ENCODE measurements at places on chromosomes 1 and 21.

DNA sequence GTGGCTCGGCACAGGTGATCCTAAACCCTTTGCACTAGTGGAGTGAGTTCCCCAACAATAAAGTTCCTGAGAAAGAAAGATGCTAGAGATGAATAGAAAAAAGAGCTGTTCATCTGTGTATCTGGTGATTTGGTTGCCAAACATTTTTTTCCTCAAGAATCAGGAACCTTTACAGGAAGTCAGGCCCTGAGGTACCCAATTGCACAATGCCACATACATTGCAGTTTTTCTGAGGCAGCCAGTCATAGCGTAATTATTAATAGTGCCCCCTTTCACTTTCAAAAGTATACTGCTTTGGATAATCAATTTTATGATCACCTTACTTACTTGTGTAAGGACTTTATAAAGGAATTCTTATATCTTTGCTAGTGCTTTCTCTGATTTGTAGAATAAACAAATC is 346.3 kb upstream of the POU3F1 start:
- DNase-seq = peak; percentile 41

GRCh38 chr1:55057270-55057955 is 18.1 kb downstream of the PCSK9 start:
- DNase-seq = no peak

DNA sequence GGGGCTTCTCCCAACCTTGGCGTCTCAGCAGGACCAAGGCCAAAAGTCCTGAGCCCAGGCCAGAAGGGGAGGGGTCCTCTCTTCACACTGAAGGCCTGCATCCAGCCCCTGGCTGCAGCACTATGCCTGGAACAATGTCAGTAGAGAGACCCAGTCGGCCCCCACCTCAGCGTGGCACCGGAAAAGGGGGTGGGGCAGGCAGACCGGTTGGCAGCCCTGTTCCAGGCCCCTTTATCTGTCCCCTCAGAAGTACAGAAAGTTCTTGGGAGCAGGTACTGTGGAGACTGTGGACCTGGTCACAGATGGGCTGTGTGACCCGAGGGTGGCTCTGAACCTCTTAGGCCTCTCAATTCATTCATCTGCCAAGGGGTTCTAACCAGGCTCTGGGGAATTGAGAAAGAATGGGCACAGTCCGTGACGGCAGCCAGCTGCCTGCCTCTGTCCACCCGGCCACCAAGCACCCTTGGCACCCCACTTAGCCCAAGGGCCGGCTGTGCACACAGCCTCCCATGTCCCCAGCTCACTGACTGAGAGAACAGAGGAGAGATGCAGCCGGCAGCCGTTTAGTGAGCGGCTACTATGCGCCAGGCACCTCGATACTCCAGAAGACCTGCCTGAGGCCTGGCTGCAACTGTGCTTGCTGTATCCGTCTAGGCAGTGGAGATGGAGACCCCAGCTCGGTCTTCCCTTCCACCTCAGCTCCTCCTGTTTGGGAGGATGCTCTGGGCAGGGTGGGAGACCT is 23.9 kb downstream of the RUNX3 start:
- no peak for DNase-seq

GRCh38 chr1:54460351-54460750 is 54.2 kb upstream of the SSBP3 start:
- no peak for DNase-seq

DNA sequence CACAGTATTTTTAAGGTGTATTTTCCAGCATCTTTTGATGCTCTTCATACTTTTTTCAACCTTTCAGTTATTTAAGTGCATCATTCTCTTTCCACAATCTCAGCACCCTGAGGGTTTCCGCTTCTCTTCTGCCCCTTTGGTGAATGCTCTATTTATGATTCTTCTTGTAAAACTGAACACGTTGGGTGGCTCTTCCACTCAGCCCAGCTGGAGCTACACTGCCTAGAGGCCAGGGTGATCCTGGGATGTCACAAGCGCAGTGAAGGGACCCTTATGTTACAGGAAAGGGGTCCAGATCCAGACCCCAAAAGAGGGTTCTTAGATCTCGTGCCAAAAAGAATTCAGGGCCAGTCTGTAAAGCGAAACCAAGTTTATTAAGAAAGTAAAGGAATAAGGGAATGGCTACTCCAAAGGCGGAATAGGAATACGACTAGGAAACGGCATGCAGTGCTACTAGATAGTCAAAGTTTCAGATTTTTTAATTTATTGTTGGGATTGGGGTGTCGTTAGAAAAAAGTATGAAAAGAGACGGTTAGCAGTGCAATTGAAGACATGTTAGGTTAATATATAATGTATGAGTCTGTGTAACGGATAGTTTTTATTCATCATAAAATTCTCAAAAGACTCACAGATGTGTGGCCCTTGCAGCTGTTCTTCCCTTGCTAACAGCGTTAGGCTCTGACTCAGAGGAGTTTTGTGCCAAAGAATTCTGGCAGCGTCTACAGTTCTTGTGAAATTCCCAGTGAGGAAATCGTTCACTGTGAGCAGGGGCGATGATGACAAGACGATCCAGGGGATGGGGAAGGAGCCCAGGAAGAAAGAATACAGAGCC is 14.4 kb upstream of the ERVH48-1 start:
- DNase-seq = peak; percentile 90

- no peak for DNase-seq
Measured at GRCh38 chr1:11688506-11688905, 3.0 kb upstream of the DRAXIN start.

DNA sequence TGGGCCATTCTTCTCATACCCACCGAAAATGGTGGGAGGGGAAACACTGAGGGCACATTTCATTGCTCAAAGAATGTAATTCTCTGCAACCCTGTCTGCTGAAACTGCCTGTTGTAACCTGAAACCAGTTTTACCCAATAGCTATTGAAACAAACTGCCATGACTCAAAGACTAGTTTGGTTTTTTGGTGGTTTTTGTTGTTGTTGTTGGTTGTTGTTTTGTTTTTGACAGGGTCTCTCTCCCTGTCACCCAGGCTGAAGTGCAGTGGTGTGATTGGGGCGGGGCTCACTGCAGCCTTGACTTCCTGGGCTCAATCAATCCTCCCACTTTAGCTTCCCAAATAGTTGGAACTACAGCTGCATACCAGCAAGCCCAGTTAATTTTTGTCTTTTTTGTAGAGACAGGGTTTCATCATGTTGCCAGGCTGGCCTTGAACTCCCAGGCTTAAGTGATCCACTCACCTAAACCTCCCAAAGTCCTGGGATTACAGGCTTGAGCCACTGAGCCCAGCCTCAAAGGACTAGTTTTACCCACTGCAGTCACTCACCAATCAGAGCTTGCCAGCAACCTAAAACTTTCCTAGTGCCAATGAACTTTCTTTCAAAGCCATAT is 2.1 kb upstream of the IPP start:
- peak; percentile 23 for DNase-seq

GRCh38 chr1:182087719-182088350 is 26.3 kb upstream of the ZNF648 start:
- DNase-seq = no peak

GRCh38 chr1:154178013-154178412 is 13.9 kb downstream of the TPM3 start:
- peak; percentile 52 for DNase-seq

DNA sequence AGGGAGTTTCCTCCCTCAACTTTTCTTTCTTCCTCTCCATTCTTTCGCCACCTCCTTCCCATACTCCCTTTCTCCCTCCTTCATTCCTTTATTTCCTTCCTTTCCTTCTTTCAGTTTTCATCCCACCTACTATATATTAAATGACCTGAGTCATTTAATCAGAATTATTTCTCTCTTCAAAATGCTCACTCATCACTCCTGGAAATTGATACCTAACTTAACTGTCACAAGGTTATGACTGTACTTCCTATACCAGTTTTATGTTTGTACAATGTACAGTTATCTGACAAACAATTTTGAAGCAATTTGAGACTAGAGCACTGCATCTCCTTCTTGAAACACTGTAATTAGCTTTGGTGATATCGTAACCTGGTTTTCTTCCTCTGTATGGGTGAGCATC is 41.4 kb downstream of the NEXN start:
- DNase-seq = no peak

DNA sequence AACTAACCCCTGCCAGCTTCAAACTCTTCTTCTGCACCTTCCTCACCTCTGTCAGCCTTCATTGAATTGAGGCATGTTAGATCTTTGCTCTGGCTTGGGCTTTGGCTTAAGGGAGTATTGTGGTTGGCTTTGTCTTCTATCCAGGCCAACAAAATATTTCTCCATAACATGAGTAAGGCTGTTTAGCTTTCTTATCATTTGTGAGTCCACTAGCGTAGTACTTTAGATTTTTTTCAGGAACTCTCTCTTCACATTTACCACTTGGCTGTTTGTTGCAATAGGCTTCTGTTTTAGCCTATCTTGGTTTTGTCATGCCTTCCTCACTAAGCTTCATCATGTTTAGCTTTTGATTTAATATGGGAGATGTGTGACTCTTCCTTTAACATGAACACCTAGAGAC is 417.5 kb downstream of the NCAM2 start:
- DNase-seq = no peak

DNA sequence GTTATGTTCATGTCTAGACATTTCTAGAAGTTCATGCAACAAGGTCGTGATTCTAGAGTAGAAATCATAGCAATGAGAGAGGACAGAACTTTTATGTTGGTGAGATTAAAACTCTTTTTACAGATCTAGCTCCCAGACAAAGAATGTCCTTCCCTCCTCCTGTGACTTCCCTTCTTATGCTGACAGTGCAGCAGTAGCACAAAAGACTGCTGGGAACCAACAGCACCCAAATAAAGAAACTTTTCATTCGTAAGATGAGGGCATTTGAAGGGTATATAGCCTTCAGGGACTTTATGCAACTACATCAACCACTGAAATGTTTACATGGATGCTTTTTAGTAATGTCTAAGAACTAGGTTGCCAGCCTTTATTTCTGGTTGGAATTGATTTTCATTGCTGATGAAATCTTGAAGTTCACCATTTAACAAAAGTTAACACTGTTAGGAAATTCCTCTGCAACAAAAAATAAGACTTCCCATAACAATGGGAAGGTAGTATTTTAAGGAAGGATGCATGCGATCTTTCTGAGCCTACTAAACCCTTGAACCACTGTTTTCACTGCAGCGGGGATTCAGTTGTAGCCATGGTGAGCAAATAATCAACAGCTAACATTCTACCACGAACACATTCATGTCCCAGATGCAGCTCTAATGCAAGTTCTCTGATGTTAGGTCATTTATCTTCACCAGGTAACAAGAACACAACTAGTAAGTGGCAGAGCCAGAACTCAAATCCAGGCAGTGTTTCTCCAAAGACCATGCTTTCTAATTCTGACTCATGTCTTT is 672.8 kb downstream of the PTPRC start:
- DNase-seq = no peak

DNA sequence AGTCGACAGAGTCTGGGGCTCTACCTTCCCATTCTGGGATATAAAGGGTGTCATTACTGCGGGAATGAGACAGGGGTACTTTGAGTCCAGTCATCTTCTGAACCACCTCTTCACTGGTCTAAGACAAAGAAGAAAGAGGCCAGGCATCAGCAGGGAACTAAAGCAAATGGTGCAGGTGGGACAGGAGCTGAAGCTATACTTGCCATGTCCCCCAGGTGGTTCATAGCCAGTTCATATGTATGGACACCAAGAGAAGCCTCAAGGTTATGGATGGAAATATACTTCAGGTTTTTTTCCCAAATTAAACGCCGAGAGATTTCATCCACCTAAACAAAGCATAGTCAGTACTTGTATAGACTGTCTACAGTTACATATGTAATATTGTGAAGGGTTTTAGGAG is 2.2 kb downstream of the CTSK start:
- no peak for DNase-seq

GRCh38 chr1:239719642-239720258 is 333.4 kb downstream of the CHRM3 start:
- DNase-seq = peak; percentile 14

DNA sequence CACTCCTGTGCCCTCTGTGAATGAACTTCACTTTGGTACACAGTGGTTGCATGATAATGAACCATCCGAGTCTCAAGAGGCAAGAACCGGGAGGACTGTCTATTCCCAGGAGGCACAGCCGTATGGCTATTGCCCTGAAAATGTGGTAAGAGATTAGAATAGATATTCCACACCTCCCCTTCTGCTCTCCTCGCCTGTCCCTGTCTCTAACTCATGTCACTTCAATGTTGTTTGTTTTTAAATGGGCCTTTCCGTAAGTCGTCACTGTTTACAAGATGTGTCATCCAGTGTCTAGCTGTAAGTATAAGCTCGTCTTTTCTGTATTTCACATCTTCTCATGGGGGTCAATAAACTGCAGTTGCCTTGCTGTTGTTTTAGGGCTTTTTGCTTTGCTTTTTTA is 122.2 kb downstream of the PATJ start:
- DNase-seq = no peak

DNA sequence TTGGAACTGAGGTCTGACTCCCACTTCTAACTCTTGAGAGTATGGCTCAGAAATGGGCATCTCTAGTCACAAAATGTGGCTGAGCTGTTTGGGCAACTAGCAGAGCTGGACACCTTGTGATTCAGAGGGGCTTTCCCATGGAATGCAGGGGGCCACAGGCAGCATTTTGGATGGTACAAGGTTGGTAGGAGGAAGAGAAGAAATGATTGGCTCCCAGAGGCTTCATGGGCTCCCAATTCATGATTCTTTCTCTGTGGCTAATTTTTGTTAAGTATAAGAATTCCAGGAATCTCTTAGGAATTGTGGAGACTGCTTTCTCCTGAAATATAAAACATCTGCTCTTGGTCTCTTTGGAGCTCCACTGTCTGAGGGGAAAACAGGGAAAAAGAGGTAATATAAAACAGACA is 49.7 kb downstream of the PBX1 start:
- DNase-seq = no peak

- no peak for DNase-seq
Measured at GRCh38 chr1:202367271-202367670, 18.8 kb downstream of the PPP1R12B start.

DNA sequence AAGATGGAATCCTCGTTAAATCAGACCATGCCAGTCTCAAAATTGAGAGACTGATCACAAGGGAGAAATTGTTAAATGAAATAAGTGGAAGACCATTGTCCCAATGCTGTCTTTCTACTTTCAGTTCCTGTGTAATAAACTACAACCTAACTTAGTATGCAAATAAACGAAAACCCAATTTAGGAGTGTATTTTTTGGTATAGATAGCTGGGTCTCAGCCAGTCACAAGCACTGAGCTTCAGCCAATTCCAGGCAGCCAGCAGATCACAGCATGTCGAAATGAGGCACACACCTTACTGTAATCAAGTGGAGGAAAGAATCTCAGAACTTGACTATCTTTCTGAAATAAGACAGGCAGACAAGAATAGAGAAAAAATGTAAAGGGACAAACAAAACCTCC is 33.0 kb upstream of the VN1R5 start:
- DNase-seq = no peak

DNA sequence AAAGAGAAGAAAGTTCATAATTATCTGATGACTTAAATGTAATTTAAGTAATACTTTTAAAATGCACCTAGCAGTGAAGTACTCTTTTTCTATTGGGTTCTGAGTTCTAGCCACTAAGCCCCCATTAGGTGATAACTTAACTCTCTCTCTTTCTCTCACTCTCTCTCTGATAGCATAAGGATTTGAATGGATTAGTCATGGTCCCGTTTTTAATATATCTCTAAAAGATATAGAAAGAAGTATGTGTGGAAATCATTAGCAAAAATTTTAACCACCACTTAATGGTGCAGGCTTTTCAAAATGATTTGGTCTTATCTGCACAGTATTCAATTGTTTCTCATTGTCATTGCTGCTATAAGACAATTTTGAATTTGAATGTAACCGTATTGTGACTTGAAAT is 78.2 kb downstream of the RWDD3 start:
- no peak for DNase-seq

- peak; percentile 29 for DNase-seq
Measured at GRCh38 chr21:33432496-33432895, 29.3 kb downstream of the IFNGR2 start.

- DNase-seq = no peak
Measured at GRCh38 chr1:57424231-57425027, 569 bp upstream of the DAB1 start.

GRCh38 chr1:174497478-174497877 is 49.7 kb downstream of the GPR52 start:
- DNase-seq = no peak

Measured in suppressor macrophage treated with lipopolysaccharide for 1 hour (primary cell).